ENCODE measurements at places on chromosomes 7 and 10.

DNA sequence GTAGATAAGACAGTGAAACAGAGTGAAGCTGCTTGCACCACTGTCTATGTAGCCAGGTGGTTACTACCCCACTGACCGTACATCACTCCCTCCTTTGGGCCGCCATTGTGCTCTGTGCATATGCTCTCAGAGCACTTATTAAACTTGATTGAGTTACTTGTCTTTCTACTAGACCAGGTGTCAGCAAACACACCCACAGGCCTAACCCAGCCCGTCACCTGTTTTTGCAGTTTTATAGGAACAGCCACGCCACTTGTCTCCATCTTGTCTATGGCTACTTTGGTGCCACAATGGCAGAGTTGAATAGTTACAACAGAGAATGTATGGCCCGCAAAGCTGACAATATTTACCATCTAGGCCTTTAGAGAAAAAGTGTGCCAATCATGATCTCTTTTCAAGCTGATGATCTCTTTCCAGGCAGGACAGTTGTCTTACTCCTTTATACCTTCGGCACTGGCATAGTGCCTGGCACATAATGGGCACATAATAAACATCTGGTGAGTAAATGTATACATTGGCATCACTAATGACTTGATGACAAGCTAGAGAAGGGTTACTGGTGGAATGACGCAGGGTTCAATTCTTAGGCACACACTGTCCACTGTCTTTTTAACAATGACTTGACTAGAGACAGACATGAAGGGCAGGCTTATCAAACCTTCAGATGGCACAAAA lies 36.7 kb downstream of the SORBS1 start:
- DNase-seq = no peak

- DNase-seq = no peak
Measured at GRCh38 chr7:113715981-113716856, 202.6 kb downstream of the PPP1R3A start.

- DNase-seq = no peak
Measured at GRCh38 chr7:89685287-89685686, 469.0 kb upstream of the STEAP1 start.

- DNase-seq = no peak
Measured at GRCh38 chr10:44198096-44198779, 186.7 kb downstream of the CXCL12 start.

DNA sequence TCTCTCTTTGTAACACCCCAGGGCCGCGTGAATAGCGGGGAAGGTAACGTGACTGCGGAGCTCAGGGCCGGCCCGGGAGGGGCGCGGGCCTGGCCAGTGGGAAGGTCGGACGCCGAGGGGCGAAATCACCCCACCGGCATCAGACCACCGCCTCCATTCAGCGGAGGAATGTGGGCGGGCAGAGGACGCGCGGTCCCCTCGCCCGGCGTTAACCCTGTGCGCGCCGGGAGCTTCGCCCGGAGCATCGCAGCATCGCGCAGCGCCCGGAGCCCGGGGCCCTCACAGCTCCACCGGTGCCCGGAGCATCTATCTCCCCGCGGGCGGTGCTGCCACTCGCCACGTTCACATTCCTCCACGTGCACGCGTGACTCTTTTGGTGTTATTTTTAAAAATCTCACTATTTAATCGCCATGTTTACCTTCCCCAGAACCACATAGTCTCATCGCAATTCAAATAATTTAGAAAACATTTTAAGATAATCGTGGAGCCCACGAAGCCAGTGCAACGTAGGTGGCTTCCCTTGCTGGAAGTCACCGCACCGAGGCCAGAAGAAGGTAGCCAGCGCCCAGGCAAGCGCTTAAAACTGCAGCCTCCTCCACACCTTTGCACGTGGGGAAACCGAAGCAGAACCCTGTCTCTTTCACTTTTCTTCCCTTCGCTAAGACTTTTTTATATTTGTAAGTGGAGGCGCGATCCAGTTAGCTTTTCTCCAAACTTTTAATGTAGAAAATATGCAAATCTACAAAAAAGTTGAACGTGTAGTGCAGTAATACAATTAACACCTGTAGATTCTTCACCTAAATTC lies 21.8 kb downstream of the FGFBP3 start:
- no peak for DNase-seq

DNA sequence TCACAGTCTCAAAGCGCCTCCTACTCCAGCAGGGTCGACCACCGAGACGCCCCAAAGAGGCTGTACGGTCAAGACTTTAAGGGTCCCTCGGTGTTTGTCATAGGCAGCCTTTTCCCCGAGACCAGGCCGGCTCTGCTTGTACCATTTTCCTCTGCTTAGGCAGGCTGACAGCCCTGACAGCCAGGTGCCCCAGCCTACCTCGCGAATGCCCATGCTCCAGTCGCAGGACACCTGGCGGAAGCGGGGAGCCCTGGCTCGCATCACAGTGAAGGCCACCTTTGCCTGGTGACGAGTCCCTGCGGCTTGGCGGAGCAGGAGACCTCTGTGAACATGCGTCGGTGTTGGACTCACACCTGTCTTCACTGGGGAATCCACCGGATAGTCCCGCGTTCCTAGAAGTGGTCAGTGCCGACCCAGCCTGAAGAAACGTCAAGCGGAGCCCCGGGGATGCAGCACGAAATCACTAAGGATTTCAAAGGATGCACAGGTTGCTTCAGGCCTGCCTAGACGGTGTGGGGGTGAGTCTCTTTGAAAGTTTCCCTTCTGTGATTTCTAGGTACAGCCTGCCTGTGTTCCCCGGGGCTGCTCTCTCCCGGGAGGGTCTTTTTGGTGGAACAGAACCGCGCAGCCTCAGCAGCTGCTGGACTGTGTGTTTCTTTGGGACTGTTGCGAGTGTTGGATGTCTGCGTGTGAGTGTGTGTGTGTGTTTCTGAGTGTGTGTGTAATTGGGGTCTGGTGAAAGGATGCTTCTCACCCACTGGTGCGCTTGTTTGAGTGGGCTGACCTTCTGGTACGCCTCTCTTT lies 30.5 kb upstream of the ZNF273 start:
- no peak for DNase-seq

All from RWPE2 (cell line).